ENCODE measurements at places on chromosomes 4 and X. TPM values are rescaled to one million over a fixed set of nuclear protein-coding genes. Genes with fewer than 3 reads are reported as not detected.

GRCh38 chr4:76897536-76898384 lies at the start of gene SOWAHB:
Gene SOWAHB (minus strand): TSS chr4:76898144. CDS start chr4:76897849, 295 bp downstream.
- DNase-seq: peak; percentile 89

DNA sequence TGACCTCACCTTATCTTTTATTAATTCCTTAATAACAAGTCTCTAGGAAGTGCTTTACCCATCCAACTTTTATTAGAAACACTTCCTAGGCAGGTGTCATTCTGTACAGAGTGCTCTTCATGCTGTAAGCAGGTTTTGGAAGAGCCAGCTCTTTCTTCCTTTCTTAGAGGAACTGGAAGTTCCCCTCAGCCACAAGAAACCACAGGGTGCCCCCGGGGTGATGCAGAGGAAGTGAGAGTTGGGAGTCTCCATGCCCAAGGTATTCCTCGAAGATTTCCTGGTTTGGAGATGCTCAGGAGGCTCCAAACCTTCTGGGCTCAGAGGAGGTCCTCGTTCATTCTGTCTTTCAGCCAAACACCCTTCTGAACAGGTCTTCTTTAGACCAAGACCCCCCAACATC lies 83.8 kb downstream of the EGF start:
- DNase-seq: no peak

DNA sequence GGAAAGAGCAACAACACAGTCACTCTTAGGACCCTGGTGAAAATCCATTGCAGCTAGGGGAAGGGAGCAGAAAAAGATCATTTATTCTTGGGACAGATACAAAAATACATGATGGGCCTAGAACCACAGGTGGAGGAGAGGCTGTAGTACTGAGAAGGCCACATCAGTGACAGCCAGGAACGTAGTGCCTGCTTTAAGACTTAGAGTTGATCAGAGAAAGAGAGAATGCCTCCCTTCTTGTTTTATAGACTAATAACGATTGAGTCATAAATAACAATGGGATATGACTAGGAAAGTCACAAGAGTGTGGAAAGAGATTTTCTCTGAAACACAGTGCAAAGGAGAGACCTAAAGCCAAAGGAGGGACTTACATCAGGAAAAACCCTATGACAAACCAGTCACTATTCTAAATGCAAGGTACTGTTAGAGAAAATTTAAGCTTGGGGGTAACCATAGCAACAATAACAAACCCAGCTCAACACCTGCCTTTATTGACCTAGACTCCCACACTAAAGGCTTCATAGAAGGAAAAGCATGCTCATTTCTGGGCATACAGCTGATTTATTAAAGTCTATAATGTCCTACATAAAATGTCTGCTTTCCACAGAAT lies 1015.0 kb upstream of the GRID2 start:
- no peak for DNase-seq

Gene MAGEB2
- total RNA-seq: 0.16 TPM
